ENCODE measurements at places on chromosomes 13 and 19. TPM values are rescaled to one million over a fixed set of nuclear protein-coding genes. Genes with fewer than 3 reads are reported as not detected.

DNA sequence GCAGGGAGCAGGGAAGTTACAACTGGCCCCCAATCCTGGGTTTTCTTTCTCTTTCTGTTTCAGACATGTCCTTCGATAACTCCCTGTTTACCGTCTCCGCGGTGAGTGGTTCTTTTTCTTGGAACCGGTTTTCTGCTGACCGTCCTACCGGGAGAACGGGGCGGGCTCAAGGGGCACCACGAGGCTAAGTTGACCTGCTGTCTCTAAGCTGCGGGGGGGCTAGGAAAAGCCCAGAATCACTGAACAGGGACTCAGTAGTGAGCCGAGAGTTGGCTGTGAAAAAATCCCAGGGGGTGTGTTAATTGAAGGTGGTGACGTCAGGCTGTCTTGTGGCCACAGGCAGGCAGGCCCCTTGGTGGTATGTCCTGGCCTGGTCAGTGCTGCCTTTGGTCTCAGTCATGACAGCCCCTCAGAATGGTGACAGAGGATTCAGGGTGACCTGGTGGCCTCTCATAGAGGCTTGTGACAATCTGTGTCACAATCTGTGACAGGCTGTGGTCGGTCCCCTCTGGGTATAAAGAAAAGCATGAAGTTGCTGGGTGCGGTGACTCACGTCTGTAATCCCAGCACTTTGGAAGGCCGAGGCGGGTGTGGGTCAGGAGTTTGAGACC is 8.1 kb upstream of the CARM1 start:
- DNase-seq, result peak; percentile 64

DNA sequence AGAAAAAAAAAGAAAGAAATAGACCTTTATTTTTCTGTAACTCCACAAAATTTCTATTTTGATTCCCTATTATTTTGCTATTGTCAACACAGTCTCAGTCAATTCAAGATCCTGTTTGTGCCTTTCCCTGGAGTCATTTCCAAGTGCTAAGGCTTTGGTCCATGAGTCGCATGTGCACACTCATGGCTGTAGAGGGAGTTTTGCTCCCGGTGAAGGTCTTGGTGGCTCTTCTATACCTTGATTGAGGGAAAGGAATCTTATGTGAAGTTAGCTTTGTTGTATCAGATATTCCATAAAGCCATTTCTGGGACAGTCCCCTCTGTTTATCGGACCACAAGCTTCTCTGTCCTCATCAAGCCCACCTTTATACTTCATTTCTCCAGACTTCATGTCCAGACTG is 58.7 kb upstream of the ALOX5AP start:
- DNase-seq, result peak; percentile 44

DNA sequence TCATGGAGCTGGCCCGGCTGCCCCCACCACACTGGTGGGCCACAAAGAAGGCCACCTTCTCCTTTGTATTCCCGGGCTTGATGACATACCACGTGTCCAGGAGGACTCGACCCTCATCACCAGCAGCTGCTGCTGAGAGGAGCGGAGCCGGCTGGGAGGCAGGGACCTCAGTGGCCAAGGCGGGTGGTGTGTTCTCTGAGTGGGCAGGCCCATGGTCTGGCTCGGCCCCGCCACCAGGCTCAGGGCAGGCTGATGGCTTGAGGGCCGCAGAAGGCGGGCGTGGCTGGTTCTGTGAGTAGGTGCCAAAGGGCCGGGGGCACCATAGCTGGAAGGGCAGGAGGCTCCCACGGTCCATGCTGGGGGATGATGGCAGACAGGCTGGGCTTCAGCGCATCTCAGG is 17.6 kb downstream of the FBXO46 start:
- DNase-seq, result no peak

DNA sequence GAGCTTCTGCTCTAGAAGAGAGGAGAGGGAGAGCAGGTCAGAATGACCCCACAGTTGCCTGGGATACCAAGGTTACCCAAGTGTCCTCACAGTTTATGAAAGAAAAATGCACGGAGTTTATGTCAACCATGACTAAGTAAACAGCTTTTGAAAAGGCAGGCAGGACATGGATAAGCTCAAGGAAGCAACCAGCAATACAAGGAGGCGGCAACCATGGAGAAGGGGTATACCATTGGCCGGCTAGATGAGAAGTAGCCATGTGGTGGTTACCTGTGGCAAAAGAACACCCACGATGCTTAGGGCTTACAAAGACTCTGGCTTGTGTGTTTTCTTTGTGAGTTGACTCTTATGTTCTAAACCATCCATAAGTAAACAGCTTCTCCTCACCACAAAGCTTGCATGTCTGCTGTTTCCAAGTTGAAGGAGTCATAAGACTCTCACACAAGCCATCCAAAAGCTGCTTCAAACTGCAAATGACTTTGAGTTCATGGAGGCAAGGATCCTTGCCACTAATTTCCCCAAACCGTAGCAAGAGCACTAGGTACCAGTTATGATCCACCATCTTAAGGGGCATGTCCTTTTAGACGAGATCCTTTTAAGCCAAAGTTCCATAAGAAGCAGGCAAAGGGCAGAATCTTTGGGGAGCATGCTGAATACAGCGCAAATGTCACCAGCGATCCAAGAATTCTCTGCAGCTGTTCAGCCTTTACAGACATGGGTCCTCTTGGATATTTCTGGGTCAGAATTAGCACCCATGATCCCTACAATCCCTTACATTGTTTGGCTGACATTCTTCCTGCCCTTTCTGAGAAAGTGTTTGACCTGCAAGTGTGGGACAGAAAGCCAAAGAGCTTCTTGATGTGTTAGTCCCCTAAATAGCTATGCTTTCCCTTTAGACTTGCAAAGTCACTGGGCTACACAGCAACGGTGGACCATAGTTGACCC is 74.8 kb upstream of the IPO5 start:
- DNase-seq, result no peak

DNA sequence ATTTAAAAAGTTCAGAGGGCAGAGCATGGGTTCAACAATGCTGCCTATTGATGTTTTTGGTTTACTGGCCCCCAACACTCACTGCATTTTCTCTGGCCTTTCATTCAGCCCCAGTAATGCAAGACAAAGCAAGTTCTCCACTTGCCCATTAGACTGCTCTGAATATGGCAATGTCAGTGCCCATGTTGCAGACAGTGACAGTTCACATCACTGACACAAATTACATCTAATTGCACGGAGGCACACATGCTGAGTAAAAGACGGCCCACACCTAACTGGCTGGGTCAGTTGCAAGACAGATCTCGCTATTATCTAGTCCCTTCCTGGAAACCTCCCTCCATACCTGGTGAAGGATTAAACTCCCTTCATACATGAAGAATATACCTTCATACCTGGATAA is 54.0 kb downstream of the ENOX1 start:
- no peak for DNase-seq

DNA sequence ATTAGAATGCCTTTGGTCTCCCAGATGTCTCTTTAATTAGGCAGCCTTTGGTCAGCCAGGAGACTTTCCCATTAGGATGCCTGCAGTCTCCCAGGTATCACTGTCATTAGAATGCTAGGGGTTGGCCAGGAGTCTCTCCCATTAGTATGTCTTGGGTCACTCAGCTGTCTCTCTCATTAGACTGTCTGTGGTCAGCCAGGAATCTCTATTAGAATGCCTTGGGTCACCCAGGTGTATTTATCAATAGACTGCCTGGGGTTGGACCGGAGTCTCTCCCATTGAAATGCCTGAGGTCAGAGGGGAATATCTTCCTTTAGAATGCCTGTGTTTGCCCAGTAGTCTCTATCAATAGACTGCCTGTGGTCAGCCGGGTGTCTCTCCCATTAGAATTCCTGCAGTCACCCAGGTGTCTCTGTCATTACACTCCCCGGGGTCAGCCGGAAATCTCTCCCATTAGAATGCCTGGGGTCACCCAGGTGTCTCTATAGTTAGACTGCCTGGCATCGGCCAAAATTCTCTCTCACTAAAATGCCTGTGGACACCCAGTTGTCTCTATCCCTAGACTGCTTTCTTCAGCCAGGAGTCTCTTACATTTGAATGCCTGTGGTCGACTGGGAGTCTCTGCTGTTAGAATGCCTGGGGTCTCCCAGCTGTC is 1460.3 kb downstream of the UQCRFS1 start:
- DNase-seq, result no peak

- no peak for DNase-seq
These were observed 4.9 kb downstream of the CSNK1G2 start for GRCh38 chr19:1945899-1946298.

GRCh38 chr19:10544242-10544752 is 593 bp downstream of the ATG4D start:
- no peak for DNase-seq

The GJB2 gene
- 15.5 TPM for total RNA-seq

The FGF21 gene
- not detected for total RNA-seq

Measured in HT1080 (cell line).